ENCODE measurements at places on chromosomes 5 and 9.

- no peak for DNase-seq
These were observed 144.6 kb downstream of the MELK start for GRCh38 chr9:36717276-36717675.

DNA sequence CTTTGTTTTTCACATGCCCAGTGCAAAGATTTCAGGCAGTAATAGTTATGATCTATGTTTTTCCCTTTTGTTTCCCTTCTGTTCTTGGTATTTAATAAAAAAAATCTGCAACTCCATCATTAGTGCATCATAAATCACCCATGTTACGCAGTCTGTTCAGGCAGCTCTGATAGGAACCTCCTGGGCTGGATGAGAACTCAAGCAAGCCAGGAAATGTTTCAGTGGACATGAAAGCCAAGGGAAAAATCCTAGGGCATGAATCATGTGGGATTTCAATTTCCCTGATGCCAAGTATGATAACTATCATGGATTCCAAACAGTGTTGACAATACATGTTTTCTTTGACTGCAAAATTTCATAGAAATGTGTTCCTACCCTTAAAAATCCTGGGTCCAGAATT, 119.7 kb upstream of the TARS1 start:
- no peak for DNase-seq

GRCh38 chr9:18947892-18948339, 85.1 kb downstream of the SAXO1 start:
- no peak for DNase-seq

DNA sequence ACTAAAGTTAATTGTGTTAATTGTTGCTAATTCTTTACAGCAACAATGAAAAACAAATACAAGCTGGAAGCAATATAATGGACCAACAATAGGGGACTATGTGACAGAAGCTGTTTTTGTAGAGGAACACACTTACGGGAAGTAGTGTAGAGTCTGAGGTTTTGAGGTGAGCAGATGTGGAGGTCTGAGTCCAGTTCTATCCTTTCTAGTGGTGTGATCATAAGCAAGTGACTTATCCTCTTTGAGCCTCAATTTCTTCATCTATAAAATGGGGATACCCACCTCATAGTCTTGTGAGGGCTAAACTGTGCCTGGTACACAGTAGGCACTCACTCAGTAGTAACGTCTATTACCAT, 28.3 kb downstream of the ALG2 start:
- DNase-seq = no peak

DNA sequence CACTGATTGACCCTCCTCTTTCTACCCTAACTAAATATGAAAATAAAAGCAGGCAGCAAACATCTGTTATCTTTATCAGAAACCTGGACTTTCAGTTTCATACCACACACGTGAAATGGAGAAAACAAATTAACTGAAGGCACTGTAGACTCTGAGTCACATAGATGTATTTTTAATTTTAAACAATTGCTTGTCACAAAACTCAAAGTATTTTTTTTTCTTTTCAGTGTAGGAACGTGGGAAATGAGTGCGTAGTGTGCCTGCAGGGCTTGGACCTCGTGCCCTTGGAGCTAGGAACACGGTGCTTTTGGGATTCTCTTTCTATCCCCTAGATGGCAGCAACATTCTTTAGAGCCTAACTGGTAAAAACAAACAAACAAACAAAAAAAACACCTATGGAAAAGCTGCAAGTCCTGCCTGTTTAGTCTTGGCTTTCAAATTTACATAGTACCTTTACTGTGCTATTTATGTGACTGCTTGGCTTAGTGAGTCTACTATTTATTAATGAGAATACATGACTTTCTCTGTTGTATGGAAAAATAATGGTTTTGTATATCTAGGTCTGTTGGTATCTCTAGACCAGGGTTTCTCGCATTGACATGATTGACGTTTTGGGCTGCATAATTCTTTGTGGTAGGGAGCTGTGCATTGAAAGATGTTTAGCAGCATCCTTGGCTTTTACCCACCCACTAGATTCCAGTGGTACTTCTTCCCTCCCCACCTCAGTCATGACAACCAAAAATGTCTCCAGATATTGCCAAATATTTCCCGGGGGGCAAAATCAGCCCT, 16.8 kb upstream of the ACTBL2 start:
- DNase-seq = no peak

DNA sequence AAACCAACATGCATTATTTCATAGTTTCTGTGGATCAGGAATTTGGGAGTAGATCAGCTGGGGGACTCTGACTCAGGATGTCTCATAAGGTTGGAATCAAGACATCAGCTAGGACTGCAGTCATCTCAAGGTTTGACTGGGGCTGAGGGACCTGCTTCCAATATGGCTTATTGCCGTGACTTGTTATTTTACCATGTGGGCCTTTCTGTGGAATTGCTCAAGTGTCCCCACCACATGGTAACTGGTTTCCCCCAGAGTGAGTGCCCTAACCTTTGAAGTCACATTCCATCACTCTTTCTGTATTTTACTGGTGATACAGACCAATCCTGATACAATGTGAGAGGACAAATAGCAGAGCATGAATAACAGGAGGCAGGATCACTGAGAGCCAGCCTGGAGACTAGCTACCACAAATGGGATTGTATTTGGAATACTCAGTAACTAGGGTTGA, 70.2 kb upstream of the ELL2 start:
- no peak for DNase-seq

- no peak for DNase-seq
These were observed 27.7 kb upstream of the GABRP start for GRCh38 chr5:170755679-170756456.

DNA sequence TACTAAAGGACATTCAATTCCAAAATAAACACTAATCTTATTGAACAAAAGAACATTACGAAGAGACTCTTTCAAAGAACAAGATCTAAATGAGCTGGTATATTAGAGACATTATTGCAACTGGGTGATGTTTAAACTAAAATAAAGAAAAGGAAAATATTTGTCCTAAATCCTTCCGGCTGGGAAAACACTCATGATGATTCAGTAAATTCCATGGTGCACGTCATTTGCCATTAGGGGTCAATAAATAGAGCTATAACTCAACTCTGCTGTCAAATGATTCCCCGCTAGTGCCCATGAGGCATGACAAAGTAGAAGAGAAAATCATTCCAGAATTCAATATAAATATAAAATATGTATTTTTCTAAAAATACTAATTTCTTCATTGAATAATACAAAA, 565.5 kb upstream of the TUSC1 start:
- no peak for DNase-seq

- no peak for DNase-seq
These were observed 2104.1 kb upstream of the ACO1 start for GRCh38 chr9:30280229-30280900.

DNA sequence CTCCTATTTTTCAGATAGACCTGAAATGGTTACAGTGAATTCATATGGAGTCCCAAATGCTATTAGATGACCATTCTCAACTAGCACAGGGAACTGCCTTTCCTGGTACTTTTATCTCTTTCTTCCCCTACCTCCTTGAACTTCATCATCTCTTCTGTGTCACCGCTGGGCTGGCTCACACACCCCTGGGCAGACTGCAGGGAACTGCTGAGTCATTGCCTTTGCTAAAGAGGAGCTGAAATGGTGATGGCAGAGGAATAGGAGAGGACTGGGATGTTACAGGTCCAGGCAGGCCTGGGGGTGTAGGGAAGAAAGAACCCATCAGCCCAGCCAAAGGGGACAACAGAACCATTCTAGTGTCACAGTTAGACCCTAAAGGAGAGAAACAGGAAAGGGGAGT, 322.3 kb downstream of the ASTN2 start:
- DNase-seq = no peak

GRCh38 chr5:106796081-106796480, 874.7 kb downstream of the EFNA5 start:
- DNase-seq = no peak

GRCh38 chr9:69466151-69466550, 141.1 kb downstream of the ENTREP1 start:
- DNase-seq = no peak

DNA sequence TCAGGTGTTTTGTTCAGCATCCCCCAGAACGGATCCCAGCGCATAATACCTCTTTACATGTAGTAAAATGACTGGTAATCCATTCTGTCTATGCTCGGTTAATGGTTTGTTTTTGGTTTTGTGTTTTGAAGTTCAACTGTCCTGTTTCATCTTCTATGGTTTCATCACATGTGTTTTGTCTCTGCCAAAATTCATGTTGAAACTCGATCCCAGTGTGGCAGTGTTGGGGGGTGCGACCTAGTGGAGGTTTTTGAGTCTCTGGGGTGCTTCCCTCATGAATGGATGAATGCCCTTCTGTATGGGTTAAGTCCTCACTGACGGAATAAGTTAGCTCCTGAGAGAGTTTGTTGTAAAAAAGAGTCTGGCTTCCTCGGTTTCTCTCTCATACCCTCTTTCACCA, 317.4 kb downstream of the KDM4C start:
- no peak for DNase-seq

DNA sequence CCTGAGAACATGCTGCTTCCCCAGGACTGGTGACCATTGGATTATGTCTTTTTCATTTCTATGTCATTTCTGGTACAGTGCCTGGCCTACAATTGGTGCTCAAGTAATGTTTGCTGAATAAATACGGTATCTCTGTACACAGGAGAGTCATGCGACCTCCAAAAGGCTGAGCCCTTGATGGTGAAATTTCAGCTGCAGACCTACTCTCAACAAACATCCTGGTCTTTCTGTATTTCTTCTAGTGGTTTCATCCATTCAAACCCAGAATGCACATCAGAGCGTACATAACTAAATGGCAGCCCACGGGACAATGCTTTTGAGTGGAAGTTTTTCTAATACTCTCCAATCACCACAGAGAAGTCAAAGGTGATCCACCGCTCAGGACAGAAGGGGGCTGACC, 62.6 kb upstream of the RPS23 start:
- DNase-seq = no peak

DNA sequence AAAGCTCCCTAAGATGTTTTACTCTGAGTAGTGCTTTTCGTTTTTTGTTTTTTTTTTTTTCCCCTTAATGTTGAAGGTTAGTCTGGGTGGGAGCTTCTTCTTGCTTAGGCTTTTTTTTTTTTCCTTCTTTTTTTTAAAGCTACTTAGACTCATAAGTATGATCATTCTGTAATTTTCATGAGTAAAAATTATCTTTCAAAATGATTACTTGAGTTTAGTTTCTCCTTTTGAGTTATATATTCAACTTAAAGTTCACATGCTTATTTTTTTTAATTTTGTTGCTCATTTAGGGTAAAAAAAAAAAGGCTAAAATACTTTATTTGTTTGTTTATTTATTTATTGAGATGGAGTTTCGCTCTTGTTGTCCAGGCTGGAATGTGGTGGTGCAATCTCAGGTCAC, 2.9 kb downstream of the RBM27 start:
- DNase-seq = no peak

DNA sequence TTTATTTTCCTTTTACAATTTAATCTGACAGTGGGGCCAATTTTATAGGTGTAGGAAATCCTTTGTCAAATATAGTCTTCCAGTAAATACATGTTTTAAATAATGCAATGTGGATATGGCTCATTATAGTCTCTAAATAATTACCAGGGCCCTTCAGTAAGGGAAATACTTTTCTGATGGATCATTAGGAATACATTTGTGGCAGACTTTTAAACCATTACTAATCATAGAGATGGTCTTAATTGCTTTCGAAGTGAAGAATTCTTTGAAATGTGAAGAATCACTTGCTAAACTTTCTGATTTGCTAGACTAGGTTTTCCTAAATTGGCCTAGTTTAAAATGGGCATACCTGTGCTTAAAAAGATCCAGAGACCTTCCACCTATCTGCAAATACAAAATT, 105.6 kb upstream of the ELL2 start:
- no peak for DNase-seq

GRCh38 chr9:128901822-128902221, 19.0 kb upstream of the PHYHD1 start:
- DNase-seq = no peak

- DNase-seq = no peak
These were observed 6.7 kb downstream of the SUSD3 start for GRCh38 chr9:93065135-93065720.

DNA sequence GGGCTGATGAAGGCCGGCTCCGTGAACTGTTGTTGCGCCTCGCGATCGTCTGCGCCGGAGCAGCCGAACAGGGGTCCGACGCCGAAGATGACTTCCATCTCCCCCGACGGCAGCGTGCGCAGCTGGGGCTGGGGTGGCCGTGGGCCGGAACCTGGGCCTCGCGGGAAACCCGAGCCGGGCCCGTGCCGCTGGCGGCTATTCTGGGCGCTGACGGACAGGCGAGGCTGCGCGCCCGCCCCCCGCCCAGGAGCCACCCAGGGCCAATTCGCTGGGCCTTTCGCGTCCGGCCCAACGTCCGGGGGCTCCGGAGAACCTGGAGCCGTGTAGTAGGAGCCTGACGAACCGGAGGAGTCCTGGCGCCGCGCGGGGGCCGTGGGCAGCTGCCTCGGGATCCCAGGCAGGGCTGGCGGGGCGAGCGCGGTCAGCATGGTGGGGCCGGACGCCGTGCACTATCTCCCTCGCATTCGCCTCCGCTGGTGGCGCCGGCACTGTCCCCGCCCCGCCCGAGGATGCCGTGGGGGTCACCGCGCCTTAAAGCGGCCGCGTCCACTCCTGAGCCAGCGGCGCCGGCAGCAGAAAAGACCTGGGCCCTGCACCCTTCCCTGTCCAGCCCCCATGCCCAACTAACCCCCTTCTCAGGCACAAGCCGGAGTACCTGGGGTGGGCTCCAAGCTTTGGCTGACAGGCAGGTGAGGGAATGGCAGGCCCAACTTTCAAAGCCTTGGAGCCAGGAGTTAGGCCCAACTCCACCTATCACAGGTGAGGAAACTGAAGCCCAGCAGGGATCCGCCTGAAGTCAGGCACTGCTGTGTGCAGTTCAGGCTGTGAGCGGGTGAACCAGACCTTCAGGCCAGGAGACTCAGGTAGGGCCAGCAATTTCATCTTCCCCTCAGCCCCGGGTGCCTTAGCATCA, at the start of gene PROB1:
PROB1 (minus strand) TSS at position 451 of the 913 bp plus-strand sequence; CDS start at position 428, 23 bp downstream.
- no peak for DNase-seq

DNA sequence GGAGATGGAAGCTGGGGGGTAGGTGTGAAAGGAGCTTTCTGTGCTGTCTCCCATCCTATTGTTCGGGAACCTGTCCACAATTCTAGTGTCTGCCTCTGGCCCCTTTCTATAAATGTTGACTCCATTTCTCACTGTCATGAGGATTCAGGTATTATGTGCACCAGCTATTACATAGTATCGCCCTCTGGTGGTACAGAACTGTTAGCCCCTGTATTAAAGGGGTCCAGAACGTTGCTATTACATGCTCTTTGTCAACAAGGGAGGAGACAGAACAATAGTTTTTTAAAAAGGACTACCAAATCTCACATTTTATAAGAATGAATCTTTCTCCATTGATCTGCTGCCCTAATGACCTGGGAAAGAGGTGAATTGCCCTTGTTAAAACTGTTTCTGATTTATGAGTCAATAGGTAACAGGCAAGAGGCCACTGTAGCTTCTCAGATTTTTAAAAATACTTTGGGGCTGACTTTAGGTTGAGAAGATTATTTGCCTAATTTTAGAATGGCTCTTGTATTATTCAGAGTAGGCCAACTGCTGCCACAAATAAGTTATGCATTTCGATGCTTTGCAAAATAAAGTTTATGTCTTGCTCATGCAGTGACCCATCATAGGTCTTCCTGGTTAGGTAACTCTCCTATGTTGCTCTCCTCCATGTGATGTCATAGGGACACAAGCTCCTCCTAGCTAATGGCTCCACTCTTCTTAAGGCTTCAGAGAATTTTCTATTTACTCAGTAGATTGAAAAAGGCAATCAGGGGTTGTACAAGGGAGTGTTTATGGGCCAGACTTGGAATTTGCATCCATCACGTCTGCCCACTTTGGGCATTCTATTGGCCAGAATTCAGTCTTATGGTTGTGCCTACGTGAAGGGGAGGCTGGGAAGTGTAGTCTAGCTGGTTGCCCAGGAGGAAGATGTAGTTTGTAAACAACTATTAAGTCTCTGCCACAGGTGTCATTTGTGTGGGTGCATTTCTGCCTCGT, 20.8 kb downstream of the DCANP1 start:
- no peak for DNase-seq

Measured in activated effector memory CD4-positive, alpha-beta T cell treated with Interleukin-2 at 50 U/mL for 16 hours (primary cell).